SK-N-SH (cell line): ENCODE measurements at places on chromosomes 5 and 9.

DNA sequence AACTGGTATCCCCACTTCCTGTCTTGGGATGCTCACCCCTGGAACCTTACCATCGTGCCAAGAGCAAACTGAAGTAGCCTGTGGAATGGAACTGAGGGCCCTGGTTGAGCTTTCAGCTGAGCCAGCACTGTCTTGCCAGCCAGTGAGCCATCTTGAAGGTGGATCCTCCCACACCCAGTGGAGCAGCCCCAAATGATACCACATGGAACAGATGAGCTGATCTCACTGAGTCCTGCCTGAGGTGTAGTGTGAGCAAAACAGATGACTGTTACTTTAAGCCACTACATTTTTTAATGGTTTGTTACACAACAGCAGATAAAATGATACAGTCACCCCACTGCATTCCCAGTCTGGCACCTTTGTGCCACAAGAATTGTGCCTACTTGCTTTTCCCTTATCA is 2.2 kb upstream of the PCYOX1L start:
- no peak for DNase-seq

DNA sequence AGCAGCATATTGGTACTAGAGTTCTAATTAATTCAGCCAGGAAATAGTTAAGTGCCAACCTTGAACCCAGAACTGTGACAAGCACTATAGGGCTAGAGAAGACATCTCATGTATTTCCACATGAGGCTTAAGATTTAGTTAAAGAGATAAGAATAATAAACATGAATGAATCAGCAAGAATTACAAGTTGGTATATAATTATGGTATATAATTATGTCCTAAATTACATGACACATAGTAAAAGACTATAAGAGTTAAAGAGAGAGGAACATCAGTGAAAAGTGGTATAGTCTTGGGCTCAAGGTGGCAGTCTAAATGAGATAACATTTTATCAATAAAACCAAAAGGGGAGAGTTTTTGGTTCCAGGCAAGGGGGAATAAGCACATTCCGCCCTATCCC is 223.1 kb upstream of the NFIL3 start:
- no peak for DNase-seq

DNA sequence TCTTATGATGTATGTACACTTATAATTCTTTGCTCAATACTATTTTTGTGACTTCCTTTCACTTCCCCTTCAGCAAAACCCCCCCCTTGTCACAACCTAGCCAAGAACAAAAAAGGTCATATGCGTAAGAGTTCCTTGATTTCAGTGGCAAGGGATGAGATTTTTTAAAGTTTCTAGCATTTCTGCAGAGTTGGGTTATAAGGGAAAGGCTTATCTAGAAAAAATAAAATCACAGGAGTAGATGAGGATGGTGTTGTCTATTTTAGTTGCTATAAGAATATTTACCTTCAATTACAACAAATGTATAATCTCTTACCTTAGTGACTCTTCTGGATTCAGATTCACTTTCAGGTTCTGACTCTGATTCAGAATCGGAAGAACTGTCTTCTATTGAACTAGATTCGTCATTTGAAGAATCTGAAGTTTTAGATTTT is 184.6 kb downstream of the AP3B1 start:
- no peak for DNase-seq

DNA sequence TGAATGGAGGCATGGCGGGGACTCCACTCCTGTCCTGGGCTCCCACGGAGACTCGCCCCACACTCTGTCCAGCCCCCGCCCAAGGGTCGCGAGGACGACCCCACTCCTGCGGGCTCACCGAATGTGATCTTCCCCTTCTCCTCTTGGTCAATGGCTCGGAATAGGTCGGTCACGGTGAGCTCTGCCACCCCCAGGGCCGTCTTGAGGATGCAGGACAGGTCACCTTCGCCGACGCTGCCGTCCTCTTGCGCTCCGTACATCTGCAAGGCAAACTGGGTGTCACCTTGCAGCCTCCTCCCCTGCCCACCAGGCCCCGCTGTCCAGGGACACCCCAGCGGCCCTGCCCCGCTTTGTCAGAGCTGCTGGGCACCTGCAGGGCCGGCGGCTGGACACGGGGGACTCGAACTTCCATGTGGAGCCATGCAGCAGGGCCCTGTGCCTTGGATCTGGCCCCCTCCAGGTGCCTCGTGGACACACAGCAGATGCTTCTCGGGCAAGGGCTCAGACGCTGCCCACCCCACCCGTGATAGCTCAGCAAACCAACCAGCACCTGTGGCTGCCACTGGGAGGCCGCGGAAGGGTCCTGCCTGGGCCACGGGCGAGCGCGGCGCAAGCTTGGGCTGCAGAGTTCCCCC is 21.5 kb upstream of the SLC6A3 start:
- DNase-seq: no peak

DNA sequence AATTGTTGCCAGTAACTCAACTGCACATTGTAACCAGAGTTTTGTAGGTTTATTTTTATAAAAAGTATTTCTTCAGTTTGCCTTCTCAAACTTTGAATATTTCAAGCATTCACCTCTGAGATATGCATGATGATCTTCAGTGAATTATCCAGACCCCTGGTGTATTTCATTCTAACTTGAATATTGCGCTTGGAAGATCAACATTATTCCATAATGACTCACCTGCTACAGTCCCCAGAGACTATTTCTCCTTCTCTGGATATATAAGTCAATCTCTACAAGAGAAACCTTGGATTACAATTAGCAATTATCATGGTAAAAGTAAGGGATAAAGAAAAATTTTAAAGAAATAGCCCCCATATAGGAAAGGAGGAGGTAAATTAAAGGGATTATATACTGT is 1041.0 kb downstream of the TLE1 start:
- no peak for DNase-seq

DNA sequence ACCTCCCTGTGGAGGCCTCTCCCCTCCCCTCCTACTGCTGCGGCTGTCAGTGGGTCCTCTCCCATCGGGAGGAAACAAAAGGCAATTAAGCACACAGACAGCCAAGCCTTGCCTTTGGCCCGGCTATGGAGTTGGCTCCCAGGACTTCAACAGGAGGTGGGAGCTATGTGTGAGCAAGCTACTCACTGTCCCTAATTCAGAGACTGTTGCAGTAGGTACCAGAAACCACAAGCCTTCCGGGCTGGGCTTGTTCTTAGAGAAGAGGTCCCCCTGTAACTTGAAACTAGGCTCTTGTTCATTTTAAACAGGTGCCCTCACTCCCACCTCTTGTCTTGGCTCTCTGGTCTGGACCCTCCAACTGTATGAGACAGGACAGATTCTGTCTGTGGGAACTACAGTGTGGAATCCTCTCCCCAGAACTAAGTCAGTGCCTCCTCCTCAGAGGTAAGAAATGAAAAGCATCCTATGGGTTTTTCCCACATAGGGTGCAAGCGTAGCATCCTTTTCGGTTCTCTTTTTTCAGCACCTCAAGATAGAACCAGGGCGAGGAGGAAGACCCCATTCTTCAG is 561.1 kb downstream of the EBF1 start:
- DNase-seq: no peak

DNA sequence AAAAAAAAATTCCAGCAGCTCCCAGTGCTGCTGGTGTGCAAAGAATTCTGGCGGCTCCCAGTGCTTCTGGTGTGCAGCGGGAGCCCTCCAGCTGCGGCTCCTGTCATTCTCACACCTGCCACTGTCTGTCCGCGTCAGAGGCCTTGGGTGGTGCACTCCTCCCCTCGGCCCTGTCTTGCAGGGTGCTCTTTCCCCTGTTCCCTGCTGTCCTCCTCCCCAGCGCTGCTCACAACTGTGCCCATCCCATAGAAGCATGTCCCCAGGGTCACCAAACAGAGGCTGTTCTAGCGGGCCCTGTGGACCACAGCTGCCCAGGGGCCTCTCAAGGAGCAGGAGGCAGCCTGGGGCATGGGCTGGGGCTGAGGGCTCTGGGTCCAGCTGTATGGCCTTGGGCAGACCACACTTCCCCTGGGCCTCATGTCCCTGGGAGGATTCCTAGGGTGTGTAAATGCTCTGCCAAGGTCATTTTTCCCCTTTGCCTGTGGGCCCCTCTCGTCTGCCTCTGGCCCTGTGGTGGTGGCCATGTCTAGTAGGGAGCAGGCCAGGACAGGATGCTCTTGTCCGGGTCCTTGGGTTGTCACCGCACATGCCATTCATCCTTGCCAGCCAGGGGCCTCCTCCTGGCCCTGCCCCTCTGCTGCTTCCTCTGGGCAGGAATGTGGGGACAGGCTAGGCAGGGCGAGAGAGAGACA is 68.2 kb downstream of the PHF2 start:
- no peak for DNase-seq

GRCh38 chr9:76451234-76451633 is 7.7 kb upstream of the GCNT1 start:
- no peak for DNase-seq

DNA sequence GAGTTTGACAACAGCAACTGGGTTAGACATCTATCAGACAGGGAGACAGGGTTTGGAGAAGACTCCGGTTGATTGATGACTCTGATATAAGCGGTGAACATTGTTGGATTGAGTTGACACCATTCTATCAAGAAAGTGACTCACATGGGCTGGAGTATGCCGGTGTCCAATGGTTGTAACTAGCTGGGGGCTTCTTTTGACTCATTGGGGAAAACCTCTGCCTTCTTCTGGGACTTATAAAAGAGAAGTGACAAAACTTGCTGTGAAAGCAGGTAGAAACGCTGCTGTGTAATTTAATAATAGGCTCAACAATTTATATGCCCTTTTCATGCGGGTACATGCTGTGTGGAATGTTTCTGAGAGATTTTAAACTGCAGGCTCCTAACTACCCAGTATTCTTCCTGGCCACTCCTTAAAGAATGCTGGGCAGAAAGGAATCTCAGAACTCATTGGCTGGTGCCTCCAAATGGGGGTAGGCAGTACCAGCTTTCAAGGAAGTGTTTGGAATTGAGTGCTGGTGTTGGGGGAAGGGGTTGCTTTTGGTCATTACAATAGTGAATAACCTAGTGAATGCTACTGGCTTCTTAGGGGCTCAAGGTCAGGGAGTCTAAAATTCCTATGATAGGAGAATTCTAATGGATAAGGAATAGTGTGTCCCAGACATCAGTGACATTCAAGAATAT is 43.9 kb downstream of the FYB1 start:
- DNase-seq: no peak

- no peak for DNase-seq
Observed at GRCh38 chr9:95085036-95085770, 232.3 kb downstream of the FANCC start.

- DNase-seq: peak; percentile 98
Observed at GRCh38 chr9:129495620-129496472, 125.1 kb downstream of the C9orf50 start.

GRCh38 chr9:80518441-80518840 is 946.7 kb downstream of the TLE4 start:
- DNase-seq: no peak

GRCh38 chr5:175752826-175753535 is 95.1 kb downstream of the HRH2 start:
- no peak for DNase-seq

DNA sequence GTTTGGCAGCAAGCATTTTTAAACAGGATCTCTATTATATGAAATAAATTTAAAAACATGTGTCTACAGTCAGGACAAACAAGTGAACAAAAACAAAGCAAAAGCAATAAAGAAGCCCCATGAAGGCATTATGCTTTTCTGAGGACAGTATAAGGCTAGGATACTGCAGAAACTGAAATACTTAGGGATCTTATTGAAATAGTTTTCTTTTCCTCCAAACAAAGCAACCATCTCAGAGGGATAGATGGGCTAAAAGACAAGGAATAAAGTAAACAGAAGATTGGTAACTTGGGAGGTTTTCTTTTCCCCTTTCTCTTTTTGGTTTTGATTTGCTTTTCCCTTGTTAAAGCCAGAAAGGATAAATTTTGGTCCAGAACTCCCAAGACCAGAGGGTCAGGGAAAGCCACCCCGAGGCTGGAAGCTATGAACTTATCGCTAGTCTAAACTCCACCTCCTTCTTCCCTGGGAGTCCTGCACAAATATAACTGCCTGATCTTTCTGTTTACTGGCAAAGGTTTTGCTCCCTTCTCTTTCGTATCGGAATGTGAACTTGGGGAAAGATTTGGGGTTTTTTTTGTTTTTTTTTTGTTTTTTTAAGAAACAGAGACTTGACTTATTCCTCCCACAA is 164.0 kb downstream of the GHR start:
- no peak for DNase-seq
